Posterior vena cava (tissue), 2 donors: ENCODE measurements at places on chromosomes 7 and 10. TPM values are rescaled to one million over a fixed set of nuclear protein-coding genes. Genes with fewer than 3 reads are reported as not detected.

Gene ZNF488
- total RNA-seq = not detected

Gene IL2RA
- 0.81 TPM for total RNA-seq

DNA sequence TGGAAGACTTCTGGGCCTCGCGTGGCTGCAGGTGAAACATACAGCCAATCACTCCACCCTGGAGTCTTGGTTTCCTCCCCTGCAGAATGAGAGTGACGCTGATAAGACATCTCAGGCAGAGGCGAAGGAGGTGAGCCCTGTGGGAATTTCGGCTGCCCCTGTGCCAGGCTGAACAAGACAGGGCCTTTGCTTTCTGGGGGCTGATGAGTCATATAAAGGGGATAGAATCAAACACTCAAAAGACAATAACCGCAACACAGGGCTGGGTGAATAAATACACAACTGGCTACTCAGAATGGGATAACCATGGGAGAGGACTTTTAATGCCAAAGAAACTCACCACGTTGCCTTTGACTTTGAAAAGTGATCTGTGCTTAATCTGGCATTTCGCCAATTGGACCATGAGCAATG is 143.8 kb downstream of the KCNMA1 start:
- DNase-seq = no peak

- no peak for DNase-seq
Observed at GRCh38 chr7:106304568-106304967, 19.8 kb upstream of the NAMPT start.

DNA sequence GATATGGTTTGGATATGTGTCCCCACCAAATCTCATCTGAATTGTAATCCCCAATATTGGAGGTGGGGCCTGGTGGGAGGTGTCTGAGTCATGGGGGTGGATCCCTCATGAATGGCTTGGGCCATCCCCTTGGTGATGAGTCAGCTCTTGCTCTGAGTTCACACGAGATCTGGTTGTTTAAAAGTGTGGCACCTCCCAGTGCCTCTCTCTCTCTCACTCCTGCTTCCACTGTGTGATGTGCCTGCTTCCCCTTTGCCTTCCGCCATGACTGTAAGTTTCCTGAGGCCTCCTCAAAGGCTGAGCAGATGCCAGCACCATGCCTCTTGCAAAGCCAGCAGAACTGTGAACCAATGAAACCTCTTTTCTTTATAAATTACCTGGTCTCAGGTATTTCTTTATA is 4.8 kb upstream of the GCK start:
- DNase-seq = no peak

- no peak for DNase-seq
Observed at GRCh38 chr7:130444234-130444633, 3.4 kb upstream of the CEP41 start.
